CD4-positive, alpha-beta T cell treated with Interleukin-12 subunit alpha and Interleukin-12 subunit beta, for 1 hour (primary cell): ENCODE measurements at places on chromosomes 1 and 21.

- no peak for DNase-seq
Observed at GRCh38 chr1:18230840-18231239, 123.2 kb downstream of the IGSF21 start.

GRCh38 chr1:243921111-243921510, 71.1 kb upstream of the AKT3 start:
- DNase-seq, result no peak

GRCh38 chr1:3942416-3943122, 42.5 kb upstream of the C1orf174 start:
- DNase-seq, result no peak

GRCh38 chr1:167713330-167714081, 8.3 kb upstream of the MPZL1 start:
- DNase-seq, result peak; percentile 11

GRCh38 chr1:161727256-161727924, 6.0 kb downstream of the FCRLB start:
- DNase-seq, result peak; percentile 64
